ENCODE measurements at places on chromosomes 7 and 10. TPM values are rescaled to one million over a fixed set of nuclear protein-coding genes. Genes with fewer than 3 reads are reported as not detected.

DNA sequence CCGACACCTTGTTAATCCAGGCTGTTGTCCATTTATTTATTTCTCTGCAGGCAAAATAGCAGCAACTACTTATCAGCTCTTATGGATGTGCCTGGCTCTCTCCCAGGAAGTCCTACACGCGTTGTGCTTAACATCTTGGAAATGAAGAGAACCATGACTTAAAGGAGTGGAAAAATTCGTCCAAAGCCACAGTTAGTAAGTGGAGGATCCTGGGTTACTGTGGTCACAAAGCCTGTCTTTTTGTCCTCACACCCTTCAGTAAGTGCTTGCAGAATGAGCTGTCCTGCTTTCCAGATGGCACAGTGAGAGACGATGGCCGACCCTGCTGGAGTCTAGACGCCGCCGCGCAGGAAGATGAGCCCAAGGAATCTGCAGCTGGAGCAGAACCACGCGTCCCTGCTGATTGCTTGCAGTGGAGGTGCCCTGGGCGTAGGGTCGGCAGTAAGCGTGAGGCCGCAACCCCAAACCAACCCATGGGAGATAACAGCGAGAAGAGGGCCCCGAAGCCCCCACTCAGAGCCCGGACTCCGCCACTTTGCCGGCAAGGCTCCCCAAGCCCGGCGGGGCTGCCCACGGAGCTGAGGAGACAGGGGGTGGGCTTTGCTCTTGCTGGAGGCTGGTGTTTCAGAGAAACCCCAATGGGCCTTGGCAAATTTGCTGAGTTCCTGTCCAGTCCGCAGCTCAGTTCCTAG lies 178.6 kb downstream of the CXCL12 start:
- no peak for DNase-seq

DNA sequence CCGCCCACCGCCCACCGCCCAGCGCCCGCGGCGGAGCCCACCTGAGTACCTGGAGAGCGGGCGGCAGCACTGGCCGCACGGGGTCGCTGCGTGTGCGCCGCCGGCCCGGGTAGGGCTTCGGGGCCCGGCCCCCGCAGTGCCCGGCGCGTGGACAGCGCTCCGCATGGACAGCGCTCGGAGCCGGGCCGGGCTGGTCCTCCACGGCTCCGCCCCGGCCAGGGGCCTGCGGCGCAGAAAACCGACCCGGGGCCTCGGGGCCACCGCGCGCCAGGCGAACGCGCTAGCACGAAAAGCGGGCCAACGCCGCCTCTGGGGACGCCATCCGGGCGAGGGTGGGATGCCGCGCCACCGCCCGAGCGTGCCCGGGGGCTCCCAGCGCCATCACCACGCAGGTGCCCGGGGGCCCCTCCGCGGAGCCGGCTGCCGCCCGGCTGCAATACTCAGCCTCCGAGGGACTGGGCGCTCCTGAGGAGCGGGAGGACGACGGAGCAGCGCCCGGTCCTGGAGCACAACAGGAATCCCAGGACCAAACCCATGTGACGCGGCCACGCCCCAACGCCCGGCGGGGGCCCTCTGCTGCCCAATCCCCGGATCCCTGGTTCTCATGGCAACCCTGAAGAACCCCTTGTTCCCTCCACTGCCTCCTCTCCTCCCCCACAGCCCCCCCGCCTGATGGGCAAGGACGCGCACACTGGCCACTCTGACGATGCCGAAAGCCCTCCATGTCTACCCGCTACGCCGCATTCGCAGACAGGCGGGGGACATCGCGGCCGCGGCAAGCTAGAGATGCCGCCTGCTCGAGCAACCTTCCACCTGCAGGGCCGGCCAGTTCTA lies at the start of gene GRB10:
Gene GRB10 (minus strand): TSS at position 522 of the 834 bp plus-strand sequence. CDS start 50,574 bp downstream, outside the sequence.
- no peak for DNase-seq

DNA sequence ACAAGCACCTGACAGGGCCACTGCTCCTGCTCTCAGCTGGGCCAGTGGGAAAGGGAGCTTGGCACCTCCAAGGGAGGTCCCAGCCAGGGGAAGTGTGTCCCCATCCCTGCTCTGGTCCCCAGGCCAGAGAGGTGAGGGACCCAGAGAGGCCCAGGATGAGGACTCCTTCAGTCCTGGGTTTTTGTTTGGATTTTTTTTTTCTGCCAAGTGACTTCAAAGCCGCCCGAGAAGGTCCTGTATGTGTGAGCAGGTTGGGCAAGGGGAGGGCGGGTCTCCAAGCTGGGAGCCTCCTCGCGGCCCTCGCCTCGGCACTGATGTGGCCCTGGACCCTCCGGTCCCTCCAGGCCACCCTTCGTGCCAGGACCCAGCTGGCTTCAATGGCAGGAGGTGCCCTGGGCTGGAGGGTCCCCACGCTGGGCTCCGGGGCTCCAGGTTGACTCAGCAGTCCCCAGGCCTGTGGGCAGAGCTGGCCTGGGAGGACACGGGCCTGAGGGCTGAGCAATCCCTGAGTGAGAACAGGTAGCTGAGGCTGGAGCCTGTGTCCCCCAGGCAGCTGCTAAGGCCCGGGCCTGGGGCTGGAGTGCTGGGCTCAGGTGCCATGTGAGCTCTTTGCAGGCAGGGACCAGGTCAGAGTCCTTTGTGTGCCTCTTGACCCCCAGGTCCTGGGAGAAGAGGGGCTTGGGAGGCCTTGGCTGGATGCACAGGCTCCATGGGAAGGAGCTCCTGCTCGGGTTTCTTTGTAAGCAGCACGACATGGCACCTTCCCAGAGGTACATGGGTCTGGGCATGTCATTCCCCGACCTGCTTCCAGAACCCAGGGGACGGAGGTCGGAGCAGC lies 140.6 kb downstream of the FAM53B start:
- DNase-seq = no peak

DNA sequence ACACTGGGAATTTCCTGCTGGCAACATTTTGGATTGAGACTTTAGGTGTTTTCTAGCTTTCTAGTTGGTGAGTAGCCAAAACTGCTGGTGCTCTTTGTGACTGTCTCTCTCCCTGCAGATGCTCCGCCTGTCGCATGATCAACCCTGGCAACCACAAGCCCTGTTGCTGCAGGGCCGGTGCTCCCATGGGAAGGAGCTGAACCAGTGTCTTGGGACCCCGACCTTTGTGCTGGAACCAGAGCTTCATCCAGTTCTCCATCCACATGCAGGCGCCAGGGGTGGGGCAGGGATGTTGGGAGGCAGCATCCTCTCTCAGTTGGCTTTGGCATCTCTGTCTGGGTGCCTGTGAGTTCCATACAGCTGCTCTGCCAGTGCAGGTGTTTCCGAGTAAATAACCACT lies 306.2 kb upstream of the MKI67 start:
- DNase-seq = no peak

DNA sequence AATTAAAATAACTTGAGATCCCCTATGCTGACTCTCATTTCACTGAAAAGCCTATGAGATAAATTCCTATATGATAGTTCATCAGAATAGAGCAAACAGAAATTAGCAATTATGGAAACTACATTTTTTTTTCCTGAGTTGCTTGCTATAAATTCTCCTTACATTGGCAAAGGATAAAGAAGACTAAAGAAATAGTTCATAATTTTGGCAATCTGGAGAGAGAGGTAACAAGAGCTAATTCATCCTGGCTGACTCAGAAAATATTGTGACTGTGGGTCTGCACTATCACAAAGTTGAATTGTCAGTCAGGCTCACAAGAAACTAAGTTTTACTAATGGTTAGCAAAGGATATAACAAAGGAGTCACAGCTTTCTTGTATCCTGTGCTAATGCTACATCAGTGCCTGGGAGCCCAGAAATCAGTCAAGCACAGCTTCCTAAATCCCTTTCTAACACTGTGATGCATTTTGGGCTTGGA lies 483.0 kb downstream of the MAGI2 start:
- no peak for DNase-seq

GRCh38 chr10:66257801-66258200 lies 668.0 kb upstream of the LRRTM3 start:
- no peak for DNase-seq

- DNase-seq = peak; percentile 50
Observed at GRCh38 chr7:158541346-158542010, 46.1 kb downstream of the PTPRN2 start.

ITPRID1 gene
- total RNA-seq = not detected

TMEM168 gene
- 16.7 TPM for total RNA-seq
